ENCODE measurements at places on chromosomes 2 and 18.

DNA sequence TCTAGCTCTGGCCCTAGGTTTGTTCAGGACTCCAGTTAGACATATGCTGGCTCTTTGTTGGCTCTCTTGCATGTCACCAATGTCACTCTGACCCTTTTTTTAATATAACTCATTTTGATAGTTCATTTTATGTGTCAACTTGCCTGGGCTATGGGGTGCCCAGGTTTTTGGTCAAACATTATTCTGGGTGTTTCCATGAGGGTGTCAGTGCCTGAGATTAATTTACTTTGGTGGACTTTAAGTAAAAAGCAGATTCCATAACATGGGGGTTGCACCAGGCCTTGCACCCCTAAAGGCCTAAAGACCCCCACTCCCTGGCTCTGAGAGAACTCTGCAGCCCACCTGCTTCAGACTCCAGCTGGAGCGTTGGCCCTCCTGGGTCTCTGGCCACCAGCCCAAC, 48.1 kb upstream of the SNTG2 start:
- DNase-seq = no peak

DNA sequence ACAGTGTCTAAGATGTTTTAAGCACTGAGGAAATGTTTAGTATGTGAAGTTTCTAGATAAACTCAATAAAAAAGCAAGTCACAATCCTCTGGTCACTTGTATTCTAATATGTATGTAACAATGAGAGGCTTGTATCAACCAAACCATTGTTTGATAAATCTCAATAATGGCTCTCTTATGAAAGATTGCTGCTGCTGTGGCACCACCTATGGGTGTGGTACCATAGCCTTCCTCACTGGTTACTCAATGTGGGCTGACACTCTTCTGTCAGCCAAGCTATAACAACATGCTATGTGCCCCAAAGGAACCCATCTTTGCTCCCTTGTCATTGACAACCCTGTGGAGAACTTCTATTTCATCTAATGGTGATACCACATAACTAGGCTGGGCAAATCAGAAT, 12.6 kb upstream of the RAB1A start:
- no peak for DNase-seq

GRCh38 chr2:120301284-120301683, 44.7 kb upstream of the INHBB start:
- no peak for DNase-seq

DNA sequence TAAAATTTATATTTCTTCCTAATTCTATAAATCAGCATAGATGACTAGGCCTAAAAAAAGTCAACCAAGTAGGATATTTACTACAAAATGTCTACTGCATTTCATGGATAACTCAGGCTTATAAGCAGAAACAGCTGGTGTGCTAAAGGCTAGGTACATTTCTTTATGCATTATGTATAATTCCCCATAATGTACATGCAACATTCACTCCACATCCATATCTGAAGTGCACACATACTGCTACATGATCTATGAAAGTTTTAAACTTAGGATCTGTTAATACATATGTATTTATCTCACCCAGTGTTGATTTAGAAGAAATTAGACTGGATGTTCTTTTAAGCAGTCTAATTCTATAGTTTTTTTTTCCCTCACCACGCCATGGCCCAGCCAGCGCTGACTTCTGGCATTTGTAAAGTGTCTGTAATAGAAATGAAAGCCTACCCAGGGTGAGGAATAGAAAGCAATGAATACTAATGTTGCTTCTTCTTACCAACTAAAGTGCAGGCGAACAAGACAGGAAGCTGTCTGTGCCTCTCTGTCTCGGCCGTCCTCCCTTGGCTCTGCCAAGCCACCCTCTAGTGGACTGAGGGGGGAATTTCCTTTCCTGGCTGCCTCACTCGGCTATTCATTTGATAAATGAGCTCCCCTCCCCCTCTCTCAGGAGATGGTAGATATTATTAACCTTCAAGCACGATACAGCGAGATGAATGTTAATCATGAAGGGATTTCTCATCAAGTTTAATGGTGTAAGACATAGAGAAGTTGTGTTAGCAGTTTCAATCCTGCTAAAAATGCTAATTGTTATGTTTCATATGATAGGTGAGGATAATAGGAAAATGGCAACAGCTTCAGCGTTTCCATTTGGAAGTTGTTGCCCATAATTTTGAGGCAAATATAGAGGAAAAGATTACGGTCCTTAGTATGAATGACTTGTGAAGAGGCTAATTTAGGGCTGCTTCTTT, 384.5 kb downstream of the MTX2 start:
- DNase-seq = peak; percentile 25

- no peak for DNase-seq
Measured at GRCh38 chr18:36856815-36857214, 27.9 kb downstream of the KIAA1328 start.

- no peak for DNase-seq
Measured at GRCh38 chr18:11147962-11148679, 1.2 kb downstream of the PIEZO2 start.

- no peak for DNase-seq
Measured at GRCh38 chr18:74012954-74013630, 134.5 kb downstream of the FBXO15 start.

DNA sequence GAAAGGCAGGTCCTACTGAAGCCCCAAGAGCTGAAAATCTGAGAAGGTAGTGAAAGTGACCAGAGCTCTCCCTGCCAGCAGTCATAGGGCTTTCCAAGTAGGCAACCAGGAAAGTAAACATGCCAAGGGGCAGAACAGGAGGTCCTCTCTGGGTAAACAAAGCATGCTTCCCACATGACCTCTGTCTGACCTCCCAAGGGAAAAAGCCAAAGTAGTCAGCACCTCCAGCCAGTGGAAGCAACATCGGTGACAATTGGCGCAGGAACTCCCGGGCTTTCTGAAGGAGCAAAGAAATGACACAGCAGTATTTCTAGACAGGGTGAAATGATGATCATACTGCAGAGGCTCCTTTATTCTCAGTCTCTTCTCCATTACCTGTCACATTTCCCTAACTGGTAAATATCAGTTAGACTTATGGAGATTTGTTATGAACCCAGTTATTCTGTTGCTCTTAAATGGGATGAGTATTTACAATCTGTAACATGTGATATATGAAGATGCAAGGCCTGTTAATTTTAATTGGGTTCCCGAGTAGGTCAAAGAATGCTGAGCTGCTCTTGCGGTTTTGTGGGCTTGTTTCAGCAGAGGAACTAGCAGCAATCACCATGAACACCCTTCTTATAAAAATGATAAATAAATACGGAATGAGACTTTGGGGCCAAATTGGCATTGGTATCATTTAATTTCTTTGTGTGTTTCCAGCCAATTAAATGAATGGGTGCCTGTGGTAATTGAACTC, 321.0 kb downstream of the RND3 start:
- DNase-seq = no peak

GRCh38 chr2:16871411-16871810, 205.8 kb upstream of the CYRIA start:
- DNase-seq = no peak

- DNase-seq = no peak
Measured at GRCh38 chr2:196277002-196277401, 105.6 kb upstream of the STK17B start.

- DNase-seq = no peak
Measured at GRCh38 chr2:241788572-241788971, 11.9 kb downstream of the GAL3ST2 start.

GRCh38 chr18:8506251-8507049, 102.8 kb upstream of the RAB12 start:
- DNase-seq = no peak

GRCh38 chr2:70785137-70785911, 5.1 kb downstream of the FIGLA start:
- no peak for DNase-seq

- DNase-seq = no peak
Measured at GRCh38 chr2:203451689-203452088, 83.4 kb downstream of the RAPH1 start.

DNA sequence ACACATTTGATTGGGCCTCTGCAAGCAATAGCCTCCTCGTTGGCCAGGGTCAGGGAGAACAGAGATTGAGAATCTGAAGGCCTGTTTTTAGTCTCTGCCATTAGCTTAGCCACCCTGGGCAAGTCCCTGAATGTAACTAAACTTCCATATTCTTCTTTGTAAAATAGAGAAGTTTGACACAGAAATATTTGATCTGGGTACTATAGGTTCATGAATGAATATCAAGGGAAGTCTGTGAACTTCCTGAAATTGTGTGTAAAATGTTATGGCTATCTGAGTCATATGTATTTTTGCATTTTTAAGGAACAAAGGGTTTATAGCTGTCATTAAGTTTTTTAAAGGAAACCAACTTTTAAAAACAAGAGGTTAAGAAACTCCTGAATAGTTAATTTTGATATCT, 23.2 kb downstream of the RND3 start:
- no peak for DNase-seq

- DNase-seq = no peak
Measured at GRCh38 chr2:43376523-43377198, 150.3 kb upstream of the ZFP36L2 start.

DNA sequence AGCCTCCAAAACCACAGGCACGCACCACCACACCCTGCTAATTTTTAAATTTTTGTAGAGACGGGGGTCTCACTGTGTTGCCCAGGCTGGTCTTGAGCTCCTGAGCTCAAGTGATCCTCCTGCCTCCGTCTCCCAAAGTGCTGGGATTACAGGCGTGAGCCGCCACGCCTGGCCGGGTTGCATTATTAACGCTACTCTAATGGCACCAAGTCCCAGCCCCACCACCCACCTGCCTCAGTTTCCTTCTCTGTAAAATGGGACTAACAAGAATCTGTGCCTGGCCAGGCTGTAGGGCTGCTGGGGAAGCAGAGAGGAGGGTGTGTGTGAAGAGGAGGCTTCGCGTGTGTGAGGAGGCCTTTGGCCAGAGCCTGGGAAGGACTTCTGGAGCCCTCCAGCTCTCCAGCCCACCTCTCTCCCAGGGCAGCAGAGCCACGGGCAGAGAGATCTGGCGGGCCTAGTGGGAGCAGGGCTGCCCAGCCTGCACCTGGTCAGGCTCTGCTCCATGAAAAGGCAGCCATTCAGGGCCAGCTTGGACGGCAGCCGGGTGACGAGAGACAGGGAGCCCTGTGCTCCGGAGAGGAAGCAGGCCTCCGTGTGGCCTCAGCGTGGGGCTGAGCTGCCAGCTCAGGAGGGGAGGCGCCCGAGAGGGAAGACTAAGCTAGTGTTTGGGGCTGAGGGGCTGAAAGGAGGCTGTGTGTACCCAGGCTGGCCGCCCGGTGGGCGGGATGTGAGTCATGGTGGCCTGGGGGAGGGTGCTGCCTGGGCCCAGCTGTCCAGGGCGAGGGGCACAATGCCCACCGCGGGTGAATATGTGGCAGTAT, 7.4 kb upstream of the B3GNT7 start:
- peak; percentile 64 for DNase-seq

DNA sequence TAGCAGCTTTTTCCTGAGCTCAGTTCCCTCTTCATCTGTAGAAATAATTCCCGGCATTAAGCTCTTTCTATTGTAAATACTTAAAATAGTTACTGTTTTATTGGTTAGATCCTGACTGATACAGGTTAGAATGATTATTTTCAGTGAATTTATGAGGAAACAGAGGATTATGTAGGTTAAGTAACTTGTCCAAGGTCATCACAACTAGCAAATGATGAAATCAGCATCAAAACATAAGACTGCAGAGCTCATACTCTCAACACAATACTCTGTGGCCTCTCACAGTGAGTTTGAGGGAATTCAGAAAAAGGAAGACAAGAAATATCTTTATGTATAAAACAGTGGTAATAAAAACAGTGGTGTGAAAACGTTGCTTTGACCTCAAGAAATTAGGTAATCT, 113.2 kb upstream of the DLX2 start:
- no peak for DNase-seq

GRCh38 chr2:71637168-71637567, 183.8 kb downstream of the DYSF start:
- no peak for DNase-seq
